Mammary microvascular endothelial cell (primary cell): ENCODE measurements at places on chromosomes 2 and 18. TPM values are rescaled to one million over a fixed set of nuclear protein-coding genes. Genes with fewer than 3 reads are reported as not detected.

The ARHGAP15 gene
- total RNA-seq = not detected in 2 replicates

The TXNDC2 gene
- total RNA-seq = not detected in 2 replicates

The IL1RL1 gene
- total RNA-seq = 21.5 and 21.9 TPM in 2 replicates

The GAL3ST2 gene
- total RNA-seq = not detected in 2 replicates

The KLHL14 gene
- total RNA-seq = 0.25 TPM in 1 of 2 replicates, not detected in the other

The HOXD4 gene
- 2.9 and 3.8 TPM in 2 replicates for total RNA-seq

The STK16 gene
- 9.6 and 11.7 TPM in 2 replicates for total RNA-seq

The LAMA1 gene
- total RNA-seq = 0.25 and 0.27 TPM in 2 replicates

The ARMC9 gene
- 8.6 and 11.3 TPM in 2 replicates for total RNA-seq

The LRP2 gene
- total RNA-seq = not detected in 2 replicates

The TBC1D8 gene
- total RNA-seq = 32.7 and 39.8 TPM in 2 replicates

The TMEM178A gene
- not detected in 2 replicates for total RNA-seq

The LYG2 gene
- not detected in 2 replicates for total RNA-seq

The HOXD8 gene
- 17.3 and 24.1 TPM in 2 replicates for total RNA-seq

The DSG4 gene
- not detected in 2 replicates for total RNA-seq

The APLF gene
- total RNA-seq = 1.5 and 2.3 TPM in 2 replicates

The MOCOS gene
- 3.6 and 5.3 TPM in 2 replicates for total RNA-seq

The CYRIA gene
- 7.5 and 10.2 TPM in 2 replicates for total RNA-seq

The DCDC2C gene
- total RNA-seq = 0.60 TPM in 1 of 2 replicates, not detected in the other

The LOXL3 gene
- total RNA-seq = 0.27 and 0.94 TPM in 2 replicates

The UGT1A3 gene
- total RNA-seq = not detected in 2 replicates

The IGFBP5 gene
- total RNA-seq = 0.33 and 1.0 TPM in 2 replicates

The REG3A gene
- not detected in 2 replicates for total RNA-seq

The FRZB gene
- under 0.01 and 0.15 TPM in 2 replicates for total RNA-seq

The HMSD gene
- not detected in 2 replicates for total RNA-seq

The SP110 gene
- 16.4 and 16.7 TPM in 2 replicates for total RNA-seq

The CEBPZOS gene
- 18.4 and 18.7 TPM in 2 replicates for total RNA-seq
